ENCODE measurements at places on chromosomes 5 and 9.

DNA sequence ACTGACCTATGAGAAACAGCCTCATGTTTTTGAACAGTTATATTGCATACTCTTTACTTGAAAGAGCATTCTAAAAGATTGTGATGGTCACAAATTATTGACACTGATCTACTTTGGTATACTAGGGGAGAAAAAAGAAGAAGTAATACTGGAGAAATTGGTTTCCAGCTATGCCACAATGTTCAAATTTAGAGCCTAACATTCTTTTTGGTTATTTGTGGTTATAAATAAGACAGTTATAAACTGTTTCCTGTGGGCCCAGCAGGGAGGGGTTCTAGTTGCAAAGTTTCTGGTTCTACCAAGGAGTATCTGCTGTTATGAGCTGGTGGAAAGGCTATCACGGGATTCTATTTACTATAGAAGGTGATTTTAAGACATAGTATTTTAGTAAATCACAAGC is 4.8 kb downstream of the CWC27 start:
- no peak for DNase-seq

DNA sequence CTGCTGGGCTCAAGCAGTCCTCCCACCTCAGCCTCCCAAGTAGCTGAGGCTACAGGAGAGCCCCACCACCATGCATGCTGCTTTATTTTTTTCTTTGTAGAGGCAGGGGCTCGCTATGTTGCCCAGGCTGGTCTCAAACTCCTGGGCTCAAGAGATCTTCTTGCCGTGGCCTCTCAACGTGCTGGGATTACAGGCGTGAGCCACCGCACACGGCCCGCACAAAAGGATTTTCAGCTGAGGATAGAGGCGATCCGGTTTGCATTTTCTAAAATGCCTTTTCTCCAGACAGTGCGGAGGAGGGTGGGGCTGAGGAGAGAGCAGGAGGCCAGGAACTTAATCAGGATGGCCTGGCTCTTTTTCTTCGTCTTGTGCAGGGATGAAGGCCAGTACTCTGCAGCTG is 6.9 kb downstream of the HRH2 start:
- DNase-seq, result no peak

- DNase-seq, result no peak
These were observed 355.3 kb downstream of the ZSWIM6 start for GRCh38 chr5:61687371-61687770.

DNA sequence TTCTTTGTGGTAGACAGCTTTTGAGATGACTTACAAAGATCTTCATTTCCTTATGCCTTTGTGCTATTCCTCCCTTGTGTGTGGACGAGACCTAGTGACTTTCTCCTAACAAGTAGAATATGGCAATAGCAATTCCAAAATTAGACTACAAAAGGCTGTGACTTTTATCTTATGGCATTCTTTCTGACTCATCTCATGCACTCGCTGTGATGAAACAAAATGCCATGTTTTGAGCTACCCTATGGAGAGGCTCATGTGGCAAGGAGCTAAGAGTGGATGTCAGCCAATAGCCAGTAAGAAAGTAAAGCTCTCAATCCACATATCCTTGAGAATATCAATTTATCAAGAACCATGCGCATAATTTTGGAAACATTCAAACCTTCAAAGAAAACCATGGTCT is 380.5 kb upstream of the SMC2 start:
- no peak for DNase-seq

Measured in cortex of kidney (tissue), 1 donor.